ENCODE measurements at places on chromosomes 6 and 20. TPM values are rescaled to one million over a fixed set of nuclear protein-coding genes. Genes with fewer than 3 reads are reported as not detected.

DNA sequence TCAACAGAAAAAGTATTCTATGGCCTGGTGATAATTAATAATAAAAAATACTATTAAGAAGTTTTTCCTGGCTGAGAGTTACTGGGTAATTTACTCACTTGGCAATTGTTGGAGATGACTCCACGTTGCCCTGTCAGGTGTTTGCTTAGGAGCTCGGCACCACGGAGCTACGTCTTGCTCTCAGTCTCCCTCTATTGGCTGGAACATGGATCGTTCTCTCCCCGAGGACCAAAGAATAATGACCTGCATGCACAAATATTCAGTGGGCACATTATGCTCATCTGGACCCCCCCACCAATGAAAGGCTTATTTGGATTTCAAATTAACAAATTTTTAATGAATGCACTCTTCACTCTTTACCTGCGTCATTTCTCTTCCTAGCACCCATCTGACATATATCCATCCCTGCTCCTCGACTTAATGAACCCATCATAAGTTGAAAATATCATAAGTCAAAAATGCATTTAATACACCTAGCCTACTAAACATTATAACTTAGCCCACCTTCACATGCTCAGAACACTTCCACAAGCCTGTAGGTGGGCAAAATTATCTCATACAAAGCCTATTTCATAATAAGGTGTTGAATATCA is 71.0 kb upstream of the CD83 start:
- no peaks in the 10 kb centered on the region for H3K4me1 ChIP-seq
- DNase-seq: no peak
- no peak overlapping the region for H3K27ac ChIP-seq
- H3K27me3 ChIP-seq: peaks cover 5% of the 10 kb centered on the region
- H3K36me3 ChIP-seq: no peaks in the 10 kb centered on the region

Gene COL19A1
- total RNA-seq: 0.82 TPM

Gene GTSF1L
- not detected for total RNA-seq

Gene TMX4
- 63.4 TPM for total RNA-seq

DNA sequence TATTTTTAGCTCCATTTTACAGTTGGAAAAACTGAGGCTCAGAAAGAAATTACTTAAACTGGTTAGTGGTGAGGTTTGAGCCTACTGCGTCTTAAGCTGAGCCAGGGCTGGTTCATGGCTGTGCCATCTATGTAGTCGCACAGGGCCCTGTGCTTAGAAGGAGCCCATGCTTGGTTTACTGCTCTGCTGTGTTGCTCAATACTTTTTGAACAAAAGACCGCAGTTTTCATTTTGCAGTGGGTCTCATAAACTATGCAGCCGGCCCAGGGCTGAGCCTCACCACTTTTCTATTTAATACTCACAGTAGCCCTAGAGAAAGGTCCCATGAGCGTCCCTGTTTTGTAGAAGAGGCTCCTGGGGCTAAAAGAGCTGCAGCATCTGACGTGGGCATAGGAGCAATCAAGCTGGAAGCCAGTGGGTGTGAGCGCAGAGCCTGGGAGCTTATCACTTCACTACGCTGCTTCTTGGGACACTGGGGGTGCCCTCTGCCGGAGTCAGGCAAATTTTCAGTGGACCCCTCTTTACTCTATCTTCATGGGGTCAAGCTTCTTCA is 501 bp downstream of the SIRPB2 start:
- no peaks in the 10 kb centered on the region for H3K36me3 ChIP-seq
- no peaks in the 10 kb centered on the region for H3K27me3 ChIP-seq
- peak overlapping the region; percentile 72 for H3K27ac ChIP-seq
- DNase-seq: no peak
- H3K4me3 ChIP-seq: peak overlapping the region; percentile 34

Gene FUCA2
- 23.0 TPM for total RNA-seq

DNA sequence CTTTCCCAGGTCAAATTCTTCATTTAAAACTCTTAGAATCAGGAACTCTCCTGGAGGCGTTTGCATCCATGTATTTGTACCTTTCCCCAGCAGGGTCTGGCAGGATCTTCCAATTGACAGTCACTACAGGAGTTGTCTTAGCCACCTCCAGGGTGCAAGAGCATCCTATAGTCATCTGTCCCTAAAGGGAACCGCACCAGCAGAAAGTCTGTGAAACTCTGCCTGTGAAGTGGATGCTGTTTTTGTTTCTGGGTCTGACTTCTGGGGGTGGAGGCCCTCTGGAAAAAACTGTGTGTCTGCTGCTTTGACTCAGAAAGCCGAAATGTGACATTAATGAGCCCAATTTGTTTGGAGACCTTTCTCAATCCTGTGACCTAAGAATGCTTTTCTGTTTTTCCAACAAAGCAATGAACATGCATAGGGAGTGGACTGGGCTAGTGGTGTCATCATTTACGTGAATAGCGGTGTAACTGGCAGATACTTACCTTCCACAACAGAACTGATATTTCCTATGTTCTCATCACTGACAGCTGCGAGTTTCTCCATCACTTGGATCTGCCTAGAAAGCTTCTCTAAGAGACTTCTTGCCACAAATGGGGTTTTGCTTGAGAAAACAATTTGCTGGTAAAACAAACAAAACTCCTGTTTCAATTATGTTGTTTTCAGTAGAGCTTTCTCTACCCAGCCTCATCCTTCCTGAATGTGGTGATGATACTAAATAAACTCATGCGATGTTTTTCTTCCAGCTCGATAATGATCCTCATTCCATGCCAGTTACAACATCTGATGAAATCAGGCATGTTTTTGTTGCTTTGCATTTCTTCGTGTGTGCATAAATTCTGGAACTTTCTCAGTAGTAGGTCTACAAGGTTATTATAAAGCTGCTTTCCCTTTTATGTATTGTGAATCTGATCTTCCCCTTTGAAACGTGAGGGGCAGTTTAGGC is 33.3 kb upstream of the ARMH2 start:
- no peak overlapping the region for H3K27ac ChIP-seq
- H3K4me3 ChIP-seq: no peak overlapping the region
- no peak for DNase-seq
- H3K27me3 ChIP-seq: no peaks in the 10 kb centered on the region
- H3K36me3 ChIP-seq: no peaks in the 10 kb centered on the region
- H3K4me1 ChIP-seq: peaks cover 5% of the 10 kb centered on the region

- H3K36me3 ChIP-seq: no peaks in the 10 kb centered on the region
- H3K4me3 ChIP-seq: no peak overlapping the region
- no peak overlapping the region for H3K27ac ChIP-seq
- no peaks in the 10 kb centered on the region for H3K4me1 ChIP-seq
- H3K27me3 ChIP-seq: no peaks in the 10 kb centered on the region
These were observed 271.8 kb downstream of the QKI start for GRCh38 chr6:163686301-163686700.

Gene ELOVL2
- total RNA-seq: 0.41 TPM

DNA sequence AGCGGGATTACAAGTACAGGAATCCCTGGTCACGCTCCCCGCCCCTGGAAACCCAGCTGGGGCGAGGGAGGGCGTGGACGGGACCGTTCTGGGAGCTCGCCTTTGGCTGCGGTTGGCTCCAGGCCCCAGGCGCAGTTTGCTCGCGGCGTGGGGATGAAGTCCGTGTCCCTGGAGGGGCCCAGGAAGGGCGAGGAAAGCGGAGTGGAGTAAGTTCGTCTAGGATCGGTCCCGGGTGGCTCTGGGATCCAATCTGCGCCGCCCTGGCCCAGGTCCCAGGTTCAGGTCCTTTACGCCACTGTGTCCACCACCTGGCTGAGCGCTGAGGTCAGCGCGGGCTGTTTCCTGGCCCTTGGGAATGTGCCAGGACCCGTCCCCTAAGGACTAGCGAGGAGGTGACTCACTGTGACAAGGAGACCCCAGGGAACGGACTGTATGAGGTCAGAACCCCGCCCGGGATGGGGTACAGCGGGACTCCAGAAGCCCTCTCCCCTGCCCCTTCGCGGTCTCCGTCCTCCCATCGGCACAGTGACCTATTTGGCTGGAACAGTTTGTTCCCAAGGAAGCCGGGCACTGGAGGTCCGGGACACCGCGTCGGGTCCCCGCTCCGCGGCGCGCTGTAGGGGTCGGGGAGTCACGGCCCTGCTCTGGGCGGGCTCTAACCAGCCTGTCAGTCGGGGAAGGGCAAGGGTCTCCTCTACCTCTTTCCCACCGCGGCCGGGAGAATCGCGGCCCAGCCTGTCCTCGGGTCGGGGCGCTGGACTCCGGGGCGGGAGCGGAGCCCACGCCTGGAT is 724 bp downstream of the CDKN1A start:
- peaks cover 2% of the 10 kb centered on the region for H3K36me3 ChIP-seq
- peaks cover 53% of the 10 kb centered on the region for H3K4me1 ChIP-seq
- peak overlapping the region; percentile 99 for H3K27ac ChIP-seq
- peak overlapping the region; percentile 97 for H3K4me3 ChIP-seq

GRCh38 chr6:47032974-47033765 is 9.0 kb downstream of the ADGRF1 start:
- H3K4me1 ChIP-seq: peaks cover 10% of the 10 kb centered on the region
- no peak overlapping the region for H3K27ac ChIP-seq
- DNase-seq: no peak
- H3K4me3 ChIP-seq: no peak overlapping the region
- H3K27me3 ChIP-seq: no peaks in the 10 kb centered on the region
- no peaks in the 10 kb centered on the region for H3K36me3 ChIP-seq

Gene DCDC2
- under 0.01 TPM for total RNA-seq

- no peak for DNase-seq
- no peak overlapping the region for H3K4me3 ChIP-seq
- no peak overlapping the region for H3K27ac ChIP-seq
- no peaks in the 10 kb centered on the region for H3K27me3 ChIP-seq
- no peaks in the 10 kb centered on the region for H3K4me1 ChIP-seq
These were observed 18.7 kb upstream of the PLCG1 start for GRCh38 chr20:41118632-41119031.

Gene TP53TG5
- total RNA-seq: 0.36 TPM

Gene KIAA0408
- 27.3 TPM for total RNA-seq

Gene TXLNB
- 2.5 TPM for total RNA-seq

Gene CTCFL
- not detected for total RNA-seq

Gene RPP21
- 150 TPM for total RNA-seq

GRCh38 chr20:24734139-24734538 is 214.9 kb upstream of the CST7 start:
- no peak overlapping the region for H3K4me3 ChIP-seq
- H3K36me3 ChIP-seq: no peaks in the 10 kb centered on the region
- DNase-seq: no peak

Gene SNPH
- 9.6 TPM for total RNA-seq

- H3K4me3 ChIP-seq: no peak overlapping the region
- H3K27ac ChIP-seq: no peak overlapping the region
- no peaks in the 10 kb centered on the region for H3K27me3 ChIP-seq
- no peaks in the 10 kb centered on the region for H3K36me3 ChIP-seq
- H3K4me1 ChIP-seq: peaks cover 9% of the 10 kb centered on the region
- DNase-seq: no peak
These were observed 104.9 kb upstream of the PREP start for GRCh38 chr6:105507811-105508210.

All from sigmoid colon (tissue), 7 donors.